Bronchial smooth muscle cell (primary cell): ENCODE measurements at places on chromosomes 3 and 15. TPM values are rescaled to one million over a fixed set of nuclear protein-coding genes. Genes with fewer than 3 reads are reported as not detected.

Gene AADACL2
- total RNA-seq = not detected in 2 replicates

Gene SCAPER
- total RNA-seq = 4.7 and 6.9 TPM in 2 replicates

Gene MYEF2
- 0.52 and 1.7 TPM in 2 replicates for total RNA-seq

Gene RAB27A
- 7.5 and 10.6 TPM in 2 replicates for total RNA-seq

Gene RTP4
- 3.0 and 4.1 TPM in 2 replicates for total RNA-seq

Gene GOLGA8F
- total RNA-seq = under 0.01 TPM in 2 replicates

Gene KBTBD12
- total RNA-seq = not detected in 2 replicates

Gene DZIP3
- 13.9 and 15.9 TPM in 2 replicates for total RNA-seq

Gene STRIT1
- not detected in 2 replicates for total RNA-seq

Gene PPP2R3A
- 7.8 and 9.6 TPM in 2 replicates for total RNA-seq

Gene KBTBD13
- total RNA-seq = not detected in 2 replicates

Gene TICRR
- 0.09 and 0.32 TPM in 2 replicates for total RNA-seq

Gene CHRNA7
- total RNA-seq = 0.47 and 0.86 TPM in 2 replicates

Gene STAB1
- total RNA-seq = under 0.01 and 0.32 TPM in 2 replicates

Gene SLC27A2
- under 0.01 TPM in 1 of 2 replicates, not detected in the other for total RNA-seq

Gene NDN
- total RNA-seq = 34.1 and 36.9 TPM in 2 replicates

Gene TM6SF1
- 1.9 and 2.0 TPM in 2 replicates for total RNA-seq

Gene CELF6
- 0.26 and 0.47 TPM in 2 replicates for total RNA-seq

Gene WDR93
- total RNA-seq = 0.09 and 0.16 TPM in 2 replicates

Gene CERS3
- total RNA-seq = 0.43 TPM in 1 of 2 replicates, not detected in the other

Gene SLC28A1
- not detected in 2 replicates for total RNA-seq
